ENCODE measurements at places on chromosomes 3 and 15. TPM values are rescaled to one million over a fixed set of nuclear protein-coding genes. Genes with fewer than 3 reads are reported as not detected.

Gene MELTF
- 15.3 TPM for total RNA-seq

Gene LHFPL4
- total RNA-seq, result not detected

Gene IL17RB
- 0.49 TPM for total RNA-seq

Gene NR1I2
- under 0.01 TPM for total RNA-seq

Gene ERICH6
- total RNA-seq, result not detected

Gene KCNAB1
- total RNA-seq, result not detected

Gene DAZL
- not detected for total RNA-seq

Gene OXTR
- total RNA-seq, result 5.7 TPM

Gene SLC9C1
- total RNA-seq, result not detected

Gene MOBP
- total RNA-seq, result not detected

Gene GRK7
- total RNA-seq, result not detected

Gene COLQ
- 0.16 TPM for total RNA-seq

Gene CYP1A2
- total RNA-seq, result not detected

Gene CCR2
- not detected for total RNA-seq

Gene GCNT3
- 1.6 TPM for total RNA-seq

Gene MITF
- 30.0 TPM for total RNA-seq

Gene EPHB1
- total RNA-seq, result 0.49 TPM

Gene OSBPL10
- total RNA-seq, result 30.0 TPM

Gene SLC22A13
- total RNA-seq, result 0.16 TPM

Gene TM6SF1
- 1.4 TPM for total RNA-seq

Gene CAPN3
- 1.9 TPM for total RNA-seq

Gene MTMR10
- total RNA-seq, result 23.5 TPM

Gene CYP11A1
- 1.6 TPM for total RNA-seq

Gene PLA2G4F
- not detected for total RNA-seq

Gene KBTBD13
- total RNA-seq, result not detected

Gene ADAMTS9
- total RNA-seq, result 5.4 TPM

Gene PLD1
- total RNA-seq, result 14.2 TPM

Gene SAXO2
- total RNA-seq, result not detected

Gene ALG1L2
- not detected for total RNA-seq

Gene CADM2
- not detected for total RNA-seq

Gene BFSP2
- not detected for total RNA-seq

Gene STARD5
- total RNA-seq, result 1.5 TPM

Gene SLC41A3
- total RNA-seq, result 37.0 TPM

Gene EFCC1
- total RNA-seq, result not detected

Gene DUOXA2
- not detected for total RNA-seq

Gene GPR149
- total RNA-seq, result not detected

Gene MAP1A
- total RNA-seq, result 7.6 TPM

Gene PIGBOS1
- total RNA-seq, result 11.2 TPM

Gene SLC24A5
- not detected for total RNA-seq

Gene CFAP20DC
- 2.8 TPM for total RNA-seq

Gene XCR1
- total RNA-seq, result not detected

Gene CD80
- not detected for total RNA-seq
